ENCODE measurements at places on chromosomes 1 and 21.

DNA sequence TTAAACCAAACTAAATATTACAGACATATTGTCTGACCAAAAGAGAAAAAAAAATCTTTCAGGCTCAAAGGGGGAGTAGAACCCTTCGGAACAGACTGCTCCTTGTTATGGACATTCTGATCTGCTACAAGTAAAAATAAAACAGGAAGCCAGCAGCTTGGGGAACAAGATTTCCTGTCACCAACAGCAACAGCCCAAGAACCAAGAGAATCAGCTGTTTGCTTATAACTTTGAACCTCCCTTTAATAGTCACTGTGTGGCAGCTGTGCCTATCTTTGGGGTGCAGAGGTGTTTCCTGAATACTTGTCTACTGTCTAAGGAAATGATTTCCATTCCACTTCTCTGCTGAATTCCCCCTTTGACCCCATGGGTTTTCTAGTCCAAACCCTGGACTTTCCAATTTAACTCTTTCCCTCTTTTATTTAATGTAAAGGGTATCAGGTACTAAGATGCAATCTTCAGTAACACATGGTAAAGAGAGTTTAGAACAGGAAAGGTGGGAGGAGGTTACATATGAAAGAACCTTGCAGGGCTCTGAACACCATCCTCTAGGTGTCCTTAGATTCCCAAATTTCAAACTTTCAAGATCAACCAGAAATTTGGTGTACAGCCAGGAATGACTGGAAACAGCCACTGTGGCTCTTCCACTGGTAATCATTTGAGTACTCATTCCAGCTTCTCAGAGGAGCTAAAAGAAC is 38.6 kb downstream of the GPR3 start:
- peak; percentile 59 for DNase-seq

DNA sequence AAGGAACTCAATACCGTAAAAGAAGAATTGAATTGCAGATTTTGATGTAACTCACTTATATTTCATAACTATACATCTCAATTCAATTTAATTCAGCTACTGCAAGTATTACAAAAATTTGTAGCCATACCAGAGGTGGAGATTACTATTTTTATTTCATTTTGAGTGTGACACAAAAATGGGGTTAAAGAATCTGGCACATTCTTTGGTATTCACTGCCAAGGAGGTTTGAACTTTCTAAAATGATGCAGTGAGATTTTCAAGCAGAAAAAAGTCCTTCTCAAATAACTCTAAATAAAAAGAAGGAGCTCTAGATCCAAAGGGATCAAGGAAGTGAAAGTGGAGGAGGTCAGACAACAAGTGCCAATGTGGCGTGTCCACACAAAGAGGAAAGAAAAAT is 569.0 kb downstream of the DPYD start:
- DNase-seq: no peak

GRCh38 chr1:202036595-202037387 is 26.4 kb downstream of the ELF3 start:
- no peak for DNase-seq

- DNase-seq: no peak
Measured at GRCh38 chr1:10771789-10772188, 24.7 kb downstream of the CASZ1 start.

- peak; percentile 76 for DNase-seq
Measured at GRCh38 chr1:181129771-181130606, 41.5 kb downstream of the IER5 start.

DNA sequence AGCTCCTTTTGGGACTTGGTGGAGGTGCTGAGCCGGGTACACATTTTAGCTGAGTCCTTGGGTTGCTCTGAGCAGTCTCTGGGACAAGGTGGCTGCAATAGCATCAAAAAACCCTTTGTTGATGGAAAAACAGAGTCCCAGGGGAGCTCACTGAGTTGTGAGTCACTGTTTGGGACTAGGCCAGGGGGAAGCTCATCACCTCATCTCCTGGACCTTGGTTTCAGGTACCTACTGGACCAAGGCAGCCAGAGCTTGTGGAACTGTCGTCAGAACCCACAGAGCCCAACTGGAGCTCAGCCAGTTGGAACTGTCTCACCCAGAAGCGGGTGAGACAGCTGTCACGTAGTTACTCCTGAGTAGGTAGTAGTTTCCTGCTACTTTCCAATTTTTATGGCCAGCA is 146.7 kb downstream of the HLX start:
- DNase-seq: no peak

DNA sequence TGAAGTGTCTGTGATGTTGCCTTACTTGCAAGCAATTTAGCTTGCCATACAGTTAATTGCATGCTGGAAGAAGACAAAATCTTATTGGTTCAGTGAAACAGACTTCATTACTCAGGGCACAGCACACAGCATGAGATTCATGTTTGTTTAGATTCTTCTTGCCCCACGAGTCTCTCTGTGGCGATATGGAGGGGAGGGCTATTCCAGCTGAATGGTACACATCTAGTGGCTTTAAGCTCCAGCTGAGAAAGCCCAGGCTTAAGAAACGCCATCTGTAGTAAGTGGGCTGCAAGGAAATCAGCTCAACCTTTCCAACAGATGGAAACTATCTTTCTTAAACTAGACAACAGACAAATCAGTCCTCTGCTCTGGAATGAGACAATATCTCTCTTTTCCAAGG is 1022.0 kb downstream of the NCAM2 start:
- DNase-seq: no peak

DNA sequence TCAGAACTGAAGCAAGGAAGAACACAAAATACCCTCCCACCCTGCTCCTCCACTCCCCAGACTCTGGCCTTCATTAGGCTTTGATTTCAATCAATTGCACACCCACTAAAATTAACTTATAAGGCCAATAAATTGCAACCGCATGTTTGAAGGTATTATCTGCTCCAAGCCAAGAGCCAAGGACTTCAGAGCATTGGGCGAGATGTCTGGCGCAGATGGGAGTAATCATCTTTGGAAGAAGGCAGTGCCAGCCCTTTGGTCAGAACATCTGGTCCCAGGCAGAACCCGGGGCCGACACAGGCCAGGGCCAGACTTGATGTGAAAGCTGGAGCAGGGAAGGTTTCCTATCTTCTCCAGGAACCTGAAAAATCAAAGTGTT is 60.0 kb downstream of the SLC66A1 start:
- no peak for DNase-seq

DNA sequence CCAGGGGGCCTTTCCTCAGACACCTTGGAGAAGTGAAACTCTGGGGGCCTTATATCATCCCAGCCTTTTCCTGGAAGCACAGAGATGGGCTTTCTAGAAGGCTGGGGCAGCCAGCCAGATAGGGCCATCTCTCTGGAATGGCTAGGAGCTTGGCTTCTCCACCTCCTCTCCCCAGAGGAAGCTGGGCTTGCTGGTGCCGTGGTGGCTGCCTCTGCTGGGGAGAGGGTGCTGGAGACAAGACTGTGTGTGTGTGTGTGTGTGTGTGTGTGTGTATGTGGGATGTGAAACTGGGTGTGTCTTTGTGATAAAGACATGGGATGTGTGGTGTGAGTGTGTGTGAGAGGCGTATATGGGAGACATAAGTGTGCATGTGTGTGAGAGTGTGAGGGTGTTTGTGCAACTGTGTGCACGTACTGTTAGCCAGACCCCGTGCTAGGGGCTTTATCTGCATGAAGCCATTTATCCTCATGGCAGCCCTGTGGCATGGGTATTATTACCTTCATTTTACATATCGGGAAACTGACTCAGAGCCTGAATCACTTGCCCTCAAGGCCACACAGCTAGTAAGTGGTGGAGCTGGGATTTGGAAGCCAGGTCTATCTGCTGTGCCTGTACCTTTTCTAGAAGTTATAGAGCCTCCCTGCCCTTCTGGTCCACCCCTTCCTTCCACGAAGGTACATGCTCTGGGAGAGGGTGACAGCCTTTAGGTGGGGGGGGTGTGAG is 44.2 kb downstream of the PTPRU start:
- no peak for DNase-seq

- DNase-seq: no peak
Measured at GRCh38 chr1:215181518-215181917, 99.0 kb downstream of the KCNK2 start.

- DNase-seq: no peak
Measured at GRCh38 chr1:67887146-67887545, 53.9 kb upstream of the GNG12 start.

DNA sequence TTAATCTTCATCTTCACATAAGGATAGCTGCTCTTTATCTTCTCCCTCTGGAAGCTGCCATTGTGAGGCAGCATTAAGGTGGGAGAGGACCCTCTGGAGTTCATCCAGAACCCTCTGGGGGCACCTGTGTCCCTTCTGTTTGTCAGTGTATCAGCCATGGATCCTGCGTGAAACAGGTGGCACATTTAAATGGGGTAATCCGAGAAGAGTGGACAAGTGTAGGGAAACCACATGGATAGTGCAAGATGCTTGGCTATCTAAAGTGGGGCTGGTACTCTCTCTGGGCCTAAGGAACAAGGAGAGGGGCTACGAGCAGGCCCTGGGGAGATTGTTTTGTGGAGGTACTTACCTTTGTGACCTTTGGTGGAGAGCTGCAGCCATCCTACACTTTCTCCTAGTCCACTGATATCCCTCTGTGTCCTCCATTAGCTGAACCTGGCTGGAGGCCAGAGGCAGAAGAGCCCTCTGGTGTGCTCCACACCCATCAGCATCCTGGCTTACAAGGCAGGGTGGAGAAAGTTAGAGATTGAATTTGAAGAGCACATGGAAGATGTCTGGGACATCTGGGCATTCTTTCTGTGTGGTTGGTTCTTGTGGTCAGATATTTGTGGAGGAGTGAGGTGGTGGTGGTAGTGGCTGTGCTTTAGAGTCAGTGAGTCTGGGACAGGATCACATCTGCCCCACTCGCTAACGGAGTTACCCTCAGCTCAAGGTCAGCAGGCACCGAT is 117.7 kb downstream of the FGGY start:
- no peak for DNase-seq

DNA sequence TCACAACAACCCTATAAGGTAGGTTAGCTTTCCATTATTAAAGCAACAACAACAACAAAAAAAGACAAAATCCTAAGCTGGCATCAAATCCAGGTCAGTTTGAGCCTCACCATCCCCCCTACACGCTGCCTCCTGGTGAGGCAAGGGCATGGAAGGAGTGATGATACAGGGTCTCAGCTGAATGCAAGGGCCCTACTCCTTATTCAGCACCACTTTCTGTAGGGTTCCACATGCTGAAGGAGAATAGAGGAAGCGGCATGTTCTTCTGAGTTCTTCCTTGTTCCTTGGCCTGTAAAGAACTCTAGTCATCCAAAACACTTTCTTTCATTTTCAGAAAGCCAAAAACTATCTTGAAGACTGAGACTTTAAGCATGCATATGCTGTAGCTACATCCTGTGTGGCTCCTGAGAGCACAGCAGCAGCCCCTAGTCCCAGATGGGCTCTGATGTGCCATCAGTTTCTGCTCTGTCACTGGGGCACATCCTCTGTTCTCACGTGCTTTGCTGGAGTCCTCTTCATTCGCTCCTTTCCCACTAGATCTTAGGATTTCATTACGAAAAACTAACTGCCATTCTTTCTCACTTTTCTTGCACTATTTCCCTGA is 6.2 kb downstream of the ILDR2 start:
- peak; percentile 74 for DNase-seq

- DNase-seq: no peak
Measured at GRCh38 chr1:40075266-40075665, 21.8 kb downstream of the PPT1 start.

- no peak for DNase-seq
Measured at GRCh38 chr1:24505816-24506215, 3.2 kb downstream of the RCAN3 start.

DNA sequence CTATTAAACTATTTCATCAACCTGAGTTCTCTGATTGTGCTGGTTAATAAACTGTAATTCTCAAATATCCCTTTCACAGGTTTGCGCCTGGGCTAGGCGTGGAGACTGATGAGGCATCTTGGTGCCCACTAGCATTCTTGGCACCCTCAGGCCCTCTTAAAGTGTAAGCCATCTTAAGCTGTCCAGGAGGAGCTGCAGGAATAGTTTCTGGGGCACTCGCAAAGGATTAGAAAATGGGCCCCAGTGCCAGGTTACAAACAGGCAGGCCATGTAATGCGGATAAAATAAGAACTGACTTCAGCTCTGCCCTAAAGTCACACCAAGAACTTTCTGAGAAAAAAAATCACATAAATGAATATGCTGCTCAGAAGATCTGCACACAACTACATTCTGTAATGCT is 1.1 kb downstream of the CASQ2 start:
- no peak for DNase-seq

GRCh38 chr1:163241746-163242145 is 39.0 kb upstream of the RGS5 start:
- no peak for DNase-seq

DNA sequence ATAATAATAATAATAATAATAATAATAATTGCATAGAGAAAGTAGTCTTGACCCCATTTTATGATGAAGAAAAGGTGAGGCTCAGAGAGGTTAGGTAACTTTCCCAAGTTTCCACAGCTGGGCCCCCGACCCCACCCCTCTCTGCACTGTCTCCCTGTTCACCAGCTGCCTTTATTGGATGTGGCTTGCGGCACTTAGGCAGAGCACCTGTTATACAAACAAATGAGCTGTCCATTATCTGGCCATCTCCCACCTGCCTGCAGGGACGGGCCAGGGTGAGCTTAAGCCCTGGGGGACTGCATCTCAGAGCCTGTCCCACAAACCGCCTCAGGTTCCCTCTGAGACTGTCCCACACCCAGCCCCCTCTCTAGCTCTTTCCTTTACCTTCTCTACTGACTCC is 10.1 kb upstream of the EFNA1 start:
- no peak for DNase-seq

GRCh38 chr1:164967300-164967699 is 389.2 kb downstream of the LMX1A start:
- DNase-seq: no peak

- no peak for DNase-seq
Measured at GRCh38 chr1:175511496-175511895, 231.9 kb downstream of the TNR start.

All from GM12865 (cell line).